ENCODE measurements at places on chromosomes 4 and X. TPM values are rescaled to one million over a fixed set of nuclear protein-coding genes. Genes with fewer than 3 reads are reported as not detected.

BEND2 gene
- not detected for total RNA-seq

COX7B2 gene
- not detected for total RNA-seq

SRP72 gene
- 69.3 TPM for total RNA-seq

UGT2B17 gene
- total RNA-seq: not detected

HDX gene
- total RNA-seq: 9.6 TPM

PHEX gene
- total RNA-seq: 0.41 TPM

DNA sequence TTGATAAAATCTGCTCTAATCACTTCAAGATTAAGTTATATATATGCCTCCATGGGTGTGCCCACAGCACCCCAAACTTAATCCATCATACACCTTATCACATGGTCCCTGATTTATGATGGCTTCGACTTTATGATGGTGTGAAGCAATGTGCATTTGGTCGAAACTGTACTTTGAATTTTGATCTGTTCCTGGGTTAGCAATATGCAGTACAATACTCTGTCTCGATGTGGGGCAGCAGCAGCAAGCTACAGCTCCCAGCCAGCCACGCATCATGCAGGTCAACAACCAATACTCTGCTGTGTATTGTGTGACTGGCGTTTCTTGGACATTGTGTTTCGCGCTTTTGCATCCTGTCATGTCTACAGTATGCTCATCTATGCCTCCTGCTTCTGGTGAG is 62.6 kb downstream of the MCUB start:
- no peak for DNase-seq

- DNase-seq: no peak
These were observed 1183.0 kb downstream of the TECRL start for GRCh38 chr4:63226229-63226628.

GRCh38 chr4:184544788-184545409 is 70.5 kb upstream of the IRF2 start:
- no peak for DNase-seq

- no peak for DNase-seq
These were observed 44.5 kb downstream of the TRIM2 start for GRCh38 chr4:153248641-153249198.

GRCh38 chr4:86834901-86835300 is 14.3 kb downstream of the SLC10A6 start:
- no peak for DNase-seq

- DNase-seq: no peak
These were observed 166.7 kb downstream of the ANTXR2 start for GRCh38 chr4:79906303-79906702.

- DNase-seq: no peak
These were observed 23.4 kb downstream of the USP9X start for GRCh38 chrX:41108463-41109205.

DNA sequence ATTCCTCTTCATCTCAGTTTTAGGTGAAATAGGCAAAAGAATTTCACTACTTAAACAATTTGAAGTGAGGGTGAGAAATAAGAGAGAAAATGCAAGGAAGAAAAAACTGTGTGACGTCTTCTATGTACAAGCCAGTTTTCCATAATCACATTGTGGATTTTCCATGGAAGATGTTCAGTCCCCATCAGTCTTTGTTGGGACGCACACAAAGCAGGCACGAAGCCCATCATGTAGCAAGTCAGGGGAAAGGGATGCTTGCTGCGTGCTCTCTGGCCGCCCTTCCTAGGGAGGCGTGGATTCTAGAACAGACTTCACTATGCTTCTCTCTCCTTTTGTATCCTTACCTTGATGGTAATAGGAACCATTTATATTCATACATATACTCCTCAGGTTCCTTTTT is 54.7 kb downstream of the RBPJ start:
- no peak for DNase-seq

DNA sequence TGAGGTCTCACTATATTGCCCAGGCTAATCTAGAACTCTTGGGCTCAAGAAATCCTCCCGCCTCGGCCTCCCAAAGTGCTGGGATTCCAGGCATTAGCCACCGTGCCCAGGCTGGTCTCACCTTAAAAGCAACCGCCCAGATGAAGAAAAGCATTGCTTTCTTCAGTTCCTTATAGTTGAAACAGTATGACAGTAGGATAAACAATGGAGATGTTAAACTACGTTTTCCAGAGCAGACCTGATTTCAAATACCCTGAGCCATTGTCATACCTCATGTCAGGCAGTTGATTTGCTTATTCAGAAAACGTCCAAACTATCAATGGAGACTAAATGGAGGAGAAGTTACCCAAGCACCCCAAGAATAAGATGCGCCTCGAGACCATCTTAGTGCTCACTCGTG is 26.3 kb upstream of the TMEM131L start:
- no peak for DNase-seq

DNA sequence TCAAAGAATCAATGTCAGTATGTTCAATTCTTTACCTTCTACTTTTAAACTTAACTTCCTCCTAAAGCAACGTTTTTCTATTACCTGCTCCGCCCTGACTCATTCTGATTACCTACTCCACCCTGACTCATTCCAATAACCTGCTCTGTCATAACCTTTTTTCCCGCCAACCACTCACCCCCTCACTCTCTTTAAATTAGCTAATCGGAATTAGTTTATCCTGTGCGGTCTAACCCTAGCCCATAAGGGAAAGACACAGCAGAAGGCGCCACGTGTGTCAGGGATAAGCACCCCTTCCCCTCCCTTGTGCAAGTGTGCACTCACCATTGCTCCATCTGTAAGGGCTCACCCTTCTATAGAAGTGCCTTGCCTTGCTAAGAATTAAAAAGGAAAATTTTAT is 64.4 kb downstream of the EIF4E start:
- DNase-seq: no peak

DNA sequence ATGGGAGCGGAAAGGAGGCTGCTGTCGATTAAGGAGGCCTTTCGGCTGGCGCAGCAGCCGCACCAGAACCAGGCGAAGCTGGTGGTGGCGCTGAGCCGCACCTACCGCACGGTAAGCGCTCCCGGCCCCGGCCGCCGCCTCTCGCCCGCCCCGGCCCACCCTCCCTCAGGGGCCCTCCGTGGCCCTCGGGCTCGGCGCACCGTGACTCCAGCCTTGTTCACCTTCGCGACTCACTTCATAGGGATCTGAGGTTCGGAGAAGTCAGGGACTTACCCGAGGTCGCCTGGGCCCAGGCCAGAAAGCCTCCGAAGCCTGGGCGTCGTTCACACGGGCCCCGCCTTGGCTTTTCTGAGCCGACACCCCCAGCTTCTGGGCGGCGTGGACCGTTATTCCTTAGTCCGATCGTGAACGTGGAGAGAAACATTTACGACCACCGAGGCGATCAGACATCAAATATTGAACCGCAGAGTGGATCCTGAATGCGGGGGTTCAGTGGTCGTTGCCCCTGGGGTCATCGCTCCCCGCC is 362 bp downstream of the NCAPG start:
- no peak for DNase-seq

GRCh38 chrX:39948582-39948981 is 149.2 kb downstream of the BCOR start:
- DNase-seq: no peak

DNA sequence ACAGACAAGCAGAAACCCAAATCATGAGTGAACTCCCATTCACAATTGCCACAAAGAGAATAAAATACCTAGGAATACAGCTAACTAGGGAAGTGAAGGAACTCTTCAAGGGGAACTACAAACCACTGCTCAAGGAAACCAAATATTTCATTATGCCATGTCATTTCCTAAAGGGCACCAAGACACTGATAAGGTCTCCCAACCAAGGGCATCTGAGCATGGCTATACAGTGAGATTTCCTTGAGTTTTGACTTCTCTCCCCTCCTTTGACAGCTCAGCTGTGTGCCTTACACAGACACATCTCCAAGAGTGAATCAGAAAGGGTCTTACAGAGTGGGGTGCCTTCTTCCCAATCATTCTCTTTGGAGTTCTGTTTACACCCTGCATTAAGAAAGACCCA is 40.4 kb downstream of the PCDH7 start:
- DNase-seq: no peak

- no peak for DNase-seq
These were observed 51.7 kb downstream of the SHROOM3 start for GRCh38 chr4:76486588-76487276.

GRCh38 chrX:55787727-55788126 is 70.2 kb downstream of the RRAGB start:
- DNase-seq: no peak

- DNase-seq: no peak
These were observed 4.4 kb upstream of the ABLIM2 start for GRCh38 chr4:8163026-8163425.

- no peak for DNase-seq
These were observed 119.4 kb upstream of the FAM9B start for GRCh38 chrX:9153300-9153699.

- DNase-seq: peak; percentile 61
These were observed 233.9 kb upstream of the MAB21L2 start for GRCh38 chr4:150348079-150348478.

DNA sequence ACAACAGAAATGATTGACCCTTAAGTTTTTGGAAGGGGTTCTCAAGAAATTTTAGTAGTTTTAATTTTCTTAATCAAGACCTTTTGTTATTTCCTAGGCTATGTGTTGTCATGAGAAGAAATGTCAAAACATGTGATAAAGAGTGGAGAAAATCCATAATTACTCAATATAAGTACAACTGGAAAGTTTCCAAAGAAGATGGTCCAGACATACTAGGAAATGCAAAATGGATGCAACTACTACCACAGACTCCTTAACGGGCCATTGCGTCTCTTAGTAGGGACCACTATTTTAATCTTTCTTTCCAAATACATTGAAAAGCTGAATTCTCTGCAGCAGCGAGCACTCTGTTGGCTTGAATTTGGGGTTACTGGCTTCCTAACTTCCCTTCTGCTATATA is 148.8 kb downstream of the NWD2 start:
- DNase-seq: no peak

GRCh38 chr4:66219401-66219800 is 549.1 kb upstream of the EPHA5 start:
- no peak for DNase-seq

- no peak for DNase-seq
These were observed 132.8 kb downstream of the KCNIP4 start for GRCh38 chr4:21815651-21816377.

- no peak for DNase-seq
These were observed 679.9 kb downstream of the RPA4 start for GRCh38 chrX:97563531-97564133.

All from glomerular endothelial cell (primary cell).